ENCODE measurements at places on chromosomes 11 and 22. TPM values are rescaled to one million over a fixed set of nuclear protein-coding genes. Genes with fewer than 3 reads are reported as not detected.

GRCh38 chr11:29612423-29612822 lies 404.4 kb downstream of the KCNA4 start:
- no peak for DNase-seq

NDUFS3 gene
- 185 TPM for total RNA-seq

- no peak for DNase-seq
Measured at GRCh38 chr11:61338783-61339489, 5.9 kb downstream of the TKFC start.

SLC22A25 gene
- 0.16 TPM for total RNA-seq

DNA sequence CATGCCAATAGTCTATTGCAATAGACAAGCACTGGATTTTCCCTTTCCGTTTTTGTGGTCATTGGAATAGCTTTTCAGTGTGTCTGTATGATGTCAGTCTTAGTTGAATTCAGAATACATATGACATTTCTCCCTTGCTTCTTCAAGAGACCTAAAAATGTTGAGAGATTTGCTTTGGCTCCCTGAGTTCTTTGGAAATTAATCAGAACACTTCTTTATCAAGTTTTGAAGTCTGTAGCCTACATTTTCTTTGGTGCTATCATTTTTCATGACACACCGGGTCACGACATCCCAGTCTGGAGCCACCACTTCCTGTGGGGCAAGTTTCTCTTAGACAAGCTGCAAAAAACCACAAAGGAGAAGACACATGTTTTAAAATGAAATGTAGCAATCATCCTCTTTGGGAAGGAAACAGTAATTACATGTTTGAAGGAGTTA lies 847.1 kb downstream of the OPCML start:
- DNase-seq, result no peak

DNA sequence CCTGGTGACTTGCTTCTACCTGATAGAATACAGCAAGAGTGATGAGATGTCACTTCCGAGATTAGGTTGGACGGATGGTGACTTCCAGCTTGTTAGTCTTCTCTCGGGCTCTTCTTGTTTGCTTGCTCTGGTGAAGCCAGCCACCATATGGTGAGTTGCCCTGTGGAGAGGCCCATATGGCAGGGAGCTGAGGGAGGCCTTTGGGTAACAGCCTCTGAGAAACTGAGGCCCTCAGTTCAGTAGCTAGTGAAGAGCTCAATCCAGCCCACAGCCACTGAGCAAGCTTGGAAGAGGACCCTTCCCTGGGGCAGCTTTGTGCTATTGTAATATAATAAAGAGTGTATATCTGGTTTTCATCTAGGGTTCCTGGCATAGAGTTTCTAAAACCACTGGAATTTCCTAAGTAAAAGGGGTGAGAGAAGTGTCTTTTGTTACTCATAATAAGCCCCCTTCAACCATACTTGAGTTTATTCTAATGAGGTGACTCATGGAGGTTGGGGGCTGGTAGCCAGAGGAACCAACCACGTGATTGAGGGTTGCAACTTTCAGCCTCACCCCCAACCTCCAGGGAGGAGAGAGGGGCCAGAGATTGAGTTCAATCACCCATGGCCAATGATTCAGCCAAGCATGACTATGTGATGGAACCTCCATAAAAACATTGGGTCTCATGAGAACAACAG lies 8.0 kb upstream of the TPCN2 start:
- DNase-seq, result no peak

BACE1 gene
- 11.0 TPM for total RNA-seq

DNA sequence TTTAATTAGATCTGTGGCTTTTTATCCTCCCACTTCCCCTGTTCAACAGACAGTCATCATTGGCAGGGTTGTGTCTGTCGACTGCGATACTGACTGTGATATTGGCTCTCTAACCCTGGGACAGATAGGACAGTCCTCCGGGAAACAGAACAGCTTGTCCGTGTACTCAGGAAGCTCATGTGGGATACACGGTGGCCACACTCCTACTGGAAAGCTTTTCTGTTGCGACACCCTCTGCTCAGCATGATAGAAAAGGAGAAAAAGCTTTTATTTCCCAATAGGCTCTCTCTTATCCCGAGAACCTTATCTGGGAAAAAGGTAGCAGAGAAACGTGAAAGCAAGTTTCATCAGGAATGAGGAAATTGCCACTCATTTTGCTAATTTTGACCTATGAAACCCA lies 60.4 kb upstream of the HSPA8 start:
- DNase-seq, result peak; percentile 48

GRCh38 chr11:73975479-73975757 lies 7.2 kb downstream of the UCP2 start:
- DNase-seq, result peak; percentile 30

GRCh38 chr11:6609502-6610015 lies 2.5 kb downstream of the TAF10 start:
- DNase-seq, result no peak

LRP4 gene
- total RNA-seq, result 11.1 TPM

GRCh38 chr22:44019846-44020245 lies 4.3 kb upstream of the PARVB start:
- DNase-seq, result no peak

CALCB gene
- not detected for total RNA-seq

DNA sequence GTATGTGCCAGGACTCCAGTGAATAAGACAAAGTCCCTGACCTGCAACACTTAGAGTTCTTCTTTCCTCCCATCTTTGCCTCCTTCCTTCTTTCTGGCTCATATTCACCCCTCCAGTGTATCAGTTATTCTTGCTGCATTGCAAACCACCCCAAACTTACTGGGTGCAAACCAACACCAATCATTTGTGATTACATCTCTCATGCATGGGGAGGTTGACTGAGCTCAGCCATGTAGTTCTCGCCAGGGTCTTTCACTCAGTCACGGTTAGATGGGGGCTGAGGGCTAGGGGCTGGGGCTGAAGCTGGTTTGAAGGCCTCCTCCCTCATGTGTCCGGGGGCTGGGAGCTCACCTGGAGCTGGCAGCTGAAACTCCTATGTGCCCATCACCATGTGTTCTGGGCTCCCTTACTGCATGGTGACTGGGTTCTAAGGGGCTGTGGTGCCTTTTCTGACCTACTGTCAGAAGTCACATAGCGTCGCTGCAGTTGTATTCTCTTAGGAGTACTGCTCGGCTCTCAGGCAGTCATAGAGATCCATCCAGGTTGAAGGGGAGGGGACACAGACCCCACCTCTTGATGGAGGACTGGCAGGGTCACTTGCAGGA lies 35.0 kb upstream of the CACNG2 start:
- no peak for DNase-seq

DNA sequence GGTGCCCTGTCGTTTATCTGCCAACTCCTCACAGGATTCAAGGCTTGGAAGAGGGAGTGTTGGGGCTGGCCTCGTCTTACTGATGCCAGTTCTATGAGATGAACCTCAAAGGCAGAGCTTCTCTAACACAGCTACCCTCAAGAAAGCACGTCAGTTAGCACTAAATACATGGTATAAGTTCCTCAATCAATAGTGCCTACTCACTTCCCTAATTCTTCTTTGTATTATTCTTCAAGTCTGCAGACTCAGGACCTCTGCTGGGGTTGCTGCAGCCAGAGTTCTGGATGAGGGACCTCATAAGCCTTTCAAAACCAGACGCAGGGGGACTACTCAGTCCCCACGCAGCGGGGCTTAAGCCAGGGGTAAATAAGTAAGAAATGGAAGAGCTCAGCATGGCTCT lies 118.3 kb downstream of the VPREB1 start:
- DNase-seq, result no peak

MMP27 gene
- not detected for total RNA-seq

GAB4 gene
- total RNA-seq, result not detected

DNA sequence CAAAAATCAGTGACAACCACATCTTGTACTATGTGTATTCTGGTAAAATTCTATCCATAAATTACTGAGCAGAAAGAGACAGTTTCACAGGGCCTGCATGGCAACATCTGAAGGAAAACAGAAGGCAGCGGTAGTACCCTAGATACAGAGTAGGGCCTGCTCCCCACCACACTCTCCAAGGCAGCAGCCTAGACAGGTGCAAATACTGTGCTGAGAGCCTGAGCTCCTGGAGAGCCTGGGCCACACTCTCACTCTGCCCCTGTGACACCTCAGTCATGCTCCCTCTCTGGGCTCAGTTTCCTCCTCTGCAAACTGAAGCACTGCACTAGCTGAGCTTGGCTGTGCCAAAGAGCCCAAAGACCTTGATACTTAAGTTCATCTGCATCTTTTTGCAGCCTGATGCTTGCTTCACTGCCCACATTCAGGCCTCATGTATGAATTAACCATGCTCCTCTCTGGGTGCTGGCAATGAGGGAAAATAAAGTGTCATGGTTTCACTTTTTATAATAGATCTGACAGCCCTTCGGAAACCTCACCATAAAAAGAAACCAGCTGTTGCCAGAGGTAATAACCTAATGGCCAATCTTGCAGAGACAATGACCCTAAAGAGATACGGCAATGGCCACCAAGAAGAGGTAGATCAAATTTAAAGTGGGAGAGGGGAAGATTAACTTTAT lies 104.7 kb downstream of the PLEKHA7 start:
- DNase-seq, result no peak

GRCh38 chr11:118998388-118998717 lies 415 bp downstream of the CENATAC start:
- no peak for DNase-seq

DNA sequence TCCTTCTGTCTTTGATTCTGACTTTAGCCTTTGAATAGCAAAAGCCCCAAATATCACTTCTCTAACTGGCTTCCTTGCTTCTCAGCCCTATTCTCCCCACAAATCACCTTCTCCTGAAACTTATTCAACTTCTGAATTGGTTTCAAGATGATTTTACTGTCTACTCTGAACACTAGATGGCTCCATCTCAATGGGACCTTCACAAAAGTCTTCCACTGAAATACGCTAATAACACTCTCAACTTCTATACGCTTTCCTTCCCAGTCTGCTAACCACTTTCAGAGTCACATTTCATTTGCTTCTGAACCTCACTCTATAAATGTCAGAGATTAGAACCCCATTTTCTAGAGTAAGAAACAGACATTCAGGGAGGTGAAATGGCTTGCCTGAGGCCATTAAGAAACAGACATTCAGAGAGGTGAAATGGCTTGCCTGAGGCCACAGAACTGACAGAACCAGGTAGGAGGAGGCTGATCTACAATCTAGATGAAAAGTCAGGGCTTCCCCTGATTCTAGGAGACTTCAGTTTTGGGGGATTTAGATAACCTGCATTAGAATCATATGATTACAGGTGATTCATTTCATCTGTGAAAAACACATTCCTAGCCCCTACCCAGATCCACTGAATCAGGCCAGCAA lies 20.6 kb downstream of the MORC2 start:
- DNase-seq, result peak; percentile 20

OR8A1 gene
- total RNA-seq, result not detected

GRCh38 chr11:113677685-113678084 lies 28.4 kb downstream of the TMPRSS5 start:
- DNase-seq, result no peak

- DNase-seq, result peak; percentile 54
Measured at GRCh38 chr22:30238661-30239487, 7.7 kb downstream of the LIF start.

GRCh38 chr22:37228106-37229011 lies 15.7 kb downstream of the RAC2 start:
- DNase-seq, result no peak

- DNase-seq, result no peak
Measured at GRCh38 chr22:28600546-28601143, 79.0 kb downstream of the TTC28 start.

GRCh38 chr11:70129051-70129592 lies 51.0 kb downstream of the ANO1 start:
- DNase-seq, result no peak

TYMP gene
- 3.7 TPM for total RNA-seq

SLC22A12 gene
- total RNA-seq, result not detected

GRCh38 chr11:26951809-26952515 lies 42.0 kb upstream of the FIBIN start:
- DNase-seq, result no peak

GRCh38 chr11:110986016-110986415 lies 259.5 kb upstream of the POU2AF2 start:
- no peak for DNase-seq

FIBIN gene
- not detected for total RNA-seq

- no peak for DNase-seq
Measured at GRCh38 chr11:64070314-64070681, 34.6 kb downstream of the FLRT1 start.

- DNase-seq, result no peak
Measured at GRCh38 chr22:27840436-27840835, 38.9 kb upstream of the MN1 start.

DNA sequence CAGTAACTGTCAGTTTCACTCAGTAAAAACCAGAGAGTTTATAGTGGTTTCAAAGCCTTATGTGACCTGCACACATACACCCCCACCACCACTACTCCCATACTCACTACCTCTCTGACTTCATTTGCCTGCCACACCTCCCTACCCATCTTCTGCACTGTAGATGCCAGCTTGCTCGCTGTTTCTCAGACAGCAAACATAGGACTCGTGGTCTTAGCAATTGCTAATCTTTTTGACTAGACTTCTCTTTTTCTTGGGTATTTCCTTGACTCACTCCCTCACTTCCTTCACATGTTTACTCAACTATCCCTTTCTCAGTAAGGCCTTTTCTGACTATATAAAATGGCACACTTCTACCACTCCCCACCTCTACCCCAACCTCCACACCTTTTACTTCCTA lies 27.8 kb downstream of the CEP295 start:
- DNase-seq, result no peak

SLC43A3 gene
- not detected for total RNA-seq

GRCh38 chr11:134636071-134636470 lies 224.0 kb upstream of the B3GAT1 start:
- no peak for DNase-seq

DNA sequence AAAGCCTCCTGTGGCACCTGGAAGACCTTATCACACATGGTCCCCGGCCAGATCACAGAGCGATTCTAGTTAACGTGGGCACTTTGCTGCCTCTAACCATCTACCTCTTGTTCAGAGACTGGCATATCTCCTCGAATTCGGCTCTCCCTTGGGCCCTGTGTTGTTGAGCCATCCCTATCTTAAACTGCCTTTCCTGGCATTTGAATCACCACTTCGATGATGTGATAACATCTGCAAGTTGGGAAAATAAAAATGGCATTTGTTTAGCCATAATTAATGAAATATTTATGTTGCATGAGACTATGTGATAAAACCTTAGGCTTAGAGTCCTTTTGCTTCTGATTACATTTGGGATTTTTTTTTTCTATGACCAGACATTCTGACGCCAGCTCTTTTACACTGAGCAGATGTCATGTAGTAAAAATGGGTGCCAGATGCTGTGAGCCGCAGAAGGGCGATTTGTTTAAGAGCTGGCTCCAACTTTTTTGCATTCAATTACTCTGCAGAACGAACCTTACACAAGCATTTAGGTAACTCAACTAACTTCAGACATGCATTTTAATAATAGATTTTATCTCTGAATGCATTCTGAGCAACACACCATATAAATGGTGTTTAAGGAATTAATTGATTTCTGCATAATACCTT lies 58.5 kb upstream of the PARVA start:
- DNase-seq, result no peak

Data from Caco-2 (cell line).